Thymus (tissue), 14 donors: ENCODE measurements at places on chromosomes 1 and 21. TPM values are rescaled to one million over a fixed set of nuclear protein-coding genes. Genes with fewer than 3 reads are reported as not detected.
A peak's percentile ranks its signal among the peaks of the same experiment; 100 is the strongest.

ZYG11A gene
- 0.90 TPM for total RNA-seq

CTSS gene
- 104 TPM for total RNA-seq

RPTN gene
- total RNA-seq: 0.09 TPM

LPAR3 gene
- 1.1 TPM for total RNA-seq

ZNF695 gene
- total RNA-seq: 3.0 TPM

CR1 gene
- total RNA-seq: 1.5 TPM

GSTM5 gene
- 4.1 TPM for total RNA-seq

GJB5 gene
- total RNA-seq: 1.7 TPM

PRAMEF12 gene
- 0.05 TPM for total RNA-seq

ZNF648 gene
- total RNA-seq: under 0.01 TPM

RNF186 gene
- total RNA-seq: 0.14 TPM

HSPB7 gene
- under 0.01 TPM for total RNA-seq

FCRLB gene
- 0.28 TPM for total RNA-seq

CLEC20A gene
- total RNA-seq: 0.28 TPM

RXFP4 gene
- not detected for total RNA-seq

LCA5L gene
- 1.6 TPM for total RNA-seq

- DNase-seq: no peak
These were observed 32.2 kb upstream of the GADD45A start for GRCh38 chr1:67652800-67653199.

- no peak for DNase-seq
These were observed 49.9 kb upstream of the HAO2 start for GRCh38 chr1:119318466-119319309.

DNA sequence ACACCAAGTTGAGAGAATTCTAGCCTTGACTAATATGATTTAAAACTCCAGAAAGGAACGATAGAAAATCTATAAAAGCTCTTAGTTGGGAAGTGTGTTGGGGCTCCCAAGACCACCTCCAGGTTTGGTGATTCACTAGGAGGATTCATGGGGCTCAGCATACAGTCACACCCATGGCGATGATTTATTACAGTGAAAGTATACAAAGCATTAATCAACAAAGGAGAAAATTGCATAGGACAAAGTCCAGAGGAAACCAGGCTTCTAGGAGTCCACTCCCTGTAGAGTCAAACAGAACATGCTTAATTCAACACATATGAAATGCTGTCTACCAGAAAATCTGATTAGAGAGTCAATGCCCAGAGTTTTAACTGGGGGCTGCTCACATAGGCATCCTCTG, 4.8 kb downstream of the CDCA8 start:
- no peak for DNase-seq

GRCh38 chr21:36759348-36760083, 60.6 kb downstream of the SIM2 start:
- DNase-seq: no peak

- DNase-seq: no peak
These were observed 44.3 kb upstream of the RGL1 start for GRCh38 chr1:183760661-183761060.

DNA sequence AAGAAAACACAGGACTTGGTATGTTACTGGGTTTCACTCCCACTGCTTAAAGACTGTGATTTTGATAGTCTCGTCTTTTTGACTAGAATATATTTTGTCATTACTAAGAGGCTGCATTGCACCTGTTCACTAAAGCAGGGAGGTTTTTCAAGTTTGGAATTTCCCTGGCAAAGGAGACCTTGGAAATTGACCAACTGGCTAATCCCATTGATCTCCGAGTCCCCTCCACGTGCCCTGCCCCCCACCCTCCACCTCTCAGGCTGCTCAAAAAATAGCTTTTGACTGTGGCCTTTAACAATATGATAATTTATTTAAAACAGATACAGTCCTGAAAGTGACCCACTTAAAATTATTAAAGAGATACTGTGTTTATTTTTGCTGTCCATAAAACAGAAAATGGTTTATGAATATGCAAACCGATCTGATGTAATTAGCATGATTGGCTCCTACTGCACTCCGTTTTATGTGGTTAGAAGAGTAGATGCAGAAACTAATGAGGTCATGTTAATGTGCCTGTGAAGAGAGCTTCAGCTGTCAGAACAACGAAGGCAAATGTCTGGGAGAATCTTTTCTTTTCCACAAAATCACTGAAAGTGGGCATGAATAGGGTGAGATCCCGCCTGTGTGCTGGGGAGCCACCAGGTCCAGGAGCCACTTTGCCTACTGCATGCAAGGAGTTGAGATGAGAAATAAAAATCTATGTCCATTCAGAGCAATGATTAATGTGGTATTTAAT, 361.5 kb downstream of the RRAGC start:
- DNase-seq: no peak

DNA sequence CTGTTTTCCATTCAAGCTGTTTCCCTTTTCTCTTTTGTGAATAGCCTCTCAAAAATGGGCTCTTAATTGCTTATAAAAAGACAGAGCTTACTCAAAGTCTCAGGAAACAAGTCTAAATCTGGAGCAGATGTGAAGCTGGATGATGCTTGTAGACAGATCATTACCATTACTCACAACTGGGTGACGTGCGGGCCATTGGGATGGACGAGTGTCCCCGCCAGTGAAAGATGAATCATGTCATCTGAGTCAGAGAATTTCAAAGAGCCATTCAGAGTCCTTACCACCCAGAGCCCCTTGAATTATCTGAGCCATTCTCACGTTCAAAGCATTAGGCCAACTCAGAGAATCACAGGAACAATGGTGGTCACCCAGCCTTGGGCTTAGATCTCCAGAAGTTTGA, 134.6 kb downstream of the HUNK start:
- DNase-seq: no peak

- no peak for DNase-seq
These were observed 1074.5 kb downstream of the PLA2G4A start for GRCh38 chr1:187903223-187903622.

DNA sequence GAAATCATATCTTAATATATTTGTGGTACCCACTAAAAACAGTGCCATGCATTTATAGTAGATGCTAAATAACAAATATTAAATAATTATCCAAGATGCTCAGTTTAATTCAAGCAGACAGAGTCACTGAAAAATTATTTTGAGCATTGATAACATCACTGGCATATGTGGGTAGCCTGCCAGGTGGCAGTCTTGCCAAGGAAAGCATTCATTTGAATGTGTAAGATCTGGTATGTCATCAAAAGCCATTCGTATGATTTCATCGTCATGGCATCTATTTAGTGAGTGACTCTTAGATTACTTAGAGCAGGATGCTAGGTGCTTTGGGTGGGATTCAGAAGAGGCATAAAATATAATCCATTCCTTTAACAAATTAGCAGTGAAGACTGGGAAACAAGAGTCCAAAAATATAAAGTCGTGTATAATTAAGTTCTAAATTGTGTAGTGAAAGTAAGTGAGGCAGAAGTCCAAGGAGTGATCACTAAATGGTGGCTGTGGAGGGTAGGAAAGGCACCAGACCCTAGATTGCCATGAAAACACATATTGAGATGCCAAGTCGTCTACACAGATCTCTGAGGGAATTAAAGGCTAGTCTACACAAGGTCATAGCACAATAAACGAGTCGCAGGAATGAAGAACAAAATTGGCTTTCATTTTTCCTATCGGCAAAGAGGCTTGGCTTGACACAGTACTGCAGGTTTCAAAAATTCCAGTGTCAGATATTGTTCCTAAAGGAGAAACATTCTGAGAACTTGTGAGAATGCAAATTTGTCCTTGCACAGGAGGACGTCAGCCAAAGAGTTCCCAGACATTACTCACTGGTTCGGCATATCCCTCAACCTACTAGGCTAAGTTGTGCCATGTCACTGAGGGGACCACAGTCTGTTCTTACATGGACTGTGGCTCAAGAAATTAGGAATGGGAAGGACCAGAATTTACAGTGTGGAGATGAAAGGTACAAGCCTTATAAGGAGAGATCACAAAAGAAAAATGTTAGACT, 130.8 kb downstream of the LYPLAL1 start:
- no peak for DNase-seq

GRCh38 chr1:116763116-116763786, 9.0 kb downstream of the CD2 start:
- DNase-seq: peak; percentile 78

GRCh38 chr21:21007606-21008005, 9.4 kb downstream of the NCAM2 start:
- DNase-seq: no peak

DNA sequence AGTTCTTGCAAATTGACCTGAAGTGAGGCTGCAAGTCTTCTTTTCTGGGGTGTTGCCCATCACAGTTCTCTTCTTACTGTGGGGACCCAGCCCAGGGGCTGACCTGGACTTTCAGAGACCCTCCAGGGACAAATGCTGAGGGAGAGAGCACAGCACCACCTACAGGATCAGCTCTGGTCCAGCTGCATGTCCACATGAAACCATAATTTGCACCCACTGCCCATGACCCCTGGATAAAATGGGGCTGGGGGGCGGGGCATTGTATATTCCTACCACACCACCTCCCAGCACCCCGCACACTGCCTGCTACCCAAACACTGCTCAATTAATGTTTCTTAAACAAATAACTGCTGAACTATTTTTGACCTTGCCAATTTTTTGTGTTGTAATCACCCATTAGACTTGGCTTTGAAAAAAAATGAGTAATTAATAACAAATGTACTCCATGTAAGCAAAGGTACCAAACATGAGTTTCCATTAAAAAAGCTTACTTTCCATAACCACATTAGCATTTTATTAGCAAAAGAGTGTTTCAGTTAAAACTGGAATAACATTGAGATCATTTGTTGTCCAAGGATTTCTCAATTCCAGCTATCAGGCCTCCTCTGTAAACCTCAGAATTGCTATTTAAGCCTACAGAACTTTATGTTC, 168.0 kb upstream of the RAB4A start:
- no peak for DNase-seq

DNA sequence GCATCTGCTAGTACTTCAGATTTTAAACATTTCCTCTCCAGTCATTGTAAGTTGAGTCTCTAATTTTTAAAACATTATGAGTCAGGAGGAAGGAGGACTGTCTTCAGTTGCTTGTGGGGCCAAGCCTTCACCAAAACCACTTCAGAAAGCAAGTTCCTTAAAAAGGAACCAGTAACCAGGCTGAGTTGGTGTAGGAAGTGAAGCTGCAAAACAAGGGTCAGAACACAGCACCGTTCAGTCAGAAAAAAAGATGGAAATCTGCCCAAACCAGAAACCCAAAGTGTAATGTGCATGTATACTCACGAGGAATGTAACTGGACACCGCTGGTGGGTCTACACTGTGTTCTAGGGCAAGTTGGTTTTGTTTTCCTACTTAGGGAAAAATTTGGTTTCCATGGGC, 402.1 kb downstream of the SETD4 start:
- no peak for DNase-seq

GRCh38 chr1:84377480-84378095, 20.7 kb upstream of the DNASE2B start:
- no peak for DNase-seq

DNA sequence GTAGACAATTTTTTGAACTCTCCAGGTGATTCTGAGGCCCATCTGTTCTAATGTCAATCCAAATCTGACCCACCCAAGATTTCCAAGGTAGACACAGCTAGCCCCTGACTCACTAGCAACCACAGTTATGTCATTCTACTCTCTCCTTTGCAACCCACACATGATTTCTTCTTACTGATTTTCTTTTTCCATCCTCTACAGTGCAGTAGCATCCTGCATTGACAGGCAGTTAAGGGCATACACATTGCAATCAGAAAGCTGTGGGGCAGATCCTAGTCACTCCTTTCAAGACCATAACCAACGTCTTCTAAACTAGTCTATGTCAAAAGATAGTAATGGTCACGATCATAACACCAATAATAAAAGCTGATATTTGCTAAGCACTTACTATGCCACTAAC, 54.2 kb downstream of the JAK1 start:
- DNase-seq: no peak

DNA sequence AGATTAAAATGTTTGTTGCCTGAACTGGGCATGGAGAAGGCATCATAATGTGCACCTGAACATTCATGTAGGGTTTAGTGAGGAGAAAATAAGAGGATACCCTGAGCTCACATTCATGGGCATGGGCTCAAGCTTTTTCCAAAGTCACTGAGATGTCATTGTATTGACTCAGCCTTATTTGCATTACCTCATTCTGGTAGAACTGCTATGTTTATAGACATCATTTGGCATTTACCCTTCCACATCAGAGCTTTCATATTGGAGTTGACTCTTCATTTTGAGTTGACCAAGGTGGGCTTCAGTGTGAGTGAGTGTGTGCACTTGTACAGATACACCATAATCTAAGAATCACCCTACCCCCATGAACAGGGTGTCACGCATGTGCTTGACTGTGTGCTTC, 143.2 kb downstream of the PBX1 start:
- DNase-seq: no peak

DNA sequence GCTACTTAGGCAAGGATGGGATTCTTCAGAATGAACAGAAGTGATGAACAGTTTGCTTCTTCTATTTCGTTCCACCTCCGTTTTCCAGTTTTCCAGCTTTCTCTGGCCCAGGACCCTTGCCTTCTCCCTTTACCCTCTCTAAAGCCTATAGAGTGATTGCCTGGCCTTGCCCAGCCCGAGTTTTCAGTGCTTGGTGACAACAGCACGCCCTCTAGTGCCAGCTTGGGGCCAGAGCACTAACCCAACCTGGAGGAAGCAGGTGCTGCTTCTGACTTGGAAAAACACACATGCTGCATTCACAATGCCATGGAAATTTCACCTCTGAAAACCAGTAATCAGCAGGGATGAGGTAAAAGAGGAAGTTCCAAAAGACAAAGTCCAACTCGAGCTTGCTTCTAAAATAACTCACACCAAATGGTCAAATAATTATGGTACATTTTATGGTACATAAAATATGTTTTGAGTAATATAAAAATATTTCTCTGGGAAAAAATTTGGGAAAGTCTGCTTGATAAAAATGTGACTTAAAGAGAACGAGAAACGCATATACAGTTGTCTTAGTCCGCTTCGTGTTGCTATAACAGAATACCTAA, 26.1 kb downstream of the UBE2T start:
- peak; percentile 68 for DNase-seq

- DNase-seq: no peak
These were observed 3.4 kb upstream of the ACOT7 start for GRCh38 chr1:6396998-6397397.

- DNase-seq: no peak
These were observed 586.4 kb upstream of the TMPRSS15 start for GRCh38 chr21:18989953-18990495.

- DNase-seq: no peak
These were observed 308.1 kb downstream of the GPATCH2 start for GRCh38 chr1:217322834-217323233.

DNA sequence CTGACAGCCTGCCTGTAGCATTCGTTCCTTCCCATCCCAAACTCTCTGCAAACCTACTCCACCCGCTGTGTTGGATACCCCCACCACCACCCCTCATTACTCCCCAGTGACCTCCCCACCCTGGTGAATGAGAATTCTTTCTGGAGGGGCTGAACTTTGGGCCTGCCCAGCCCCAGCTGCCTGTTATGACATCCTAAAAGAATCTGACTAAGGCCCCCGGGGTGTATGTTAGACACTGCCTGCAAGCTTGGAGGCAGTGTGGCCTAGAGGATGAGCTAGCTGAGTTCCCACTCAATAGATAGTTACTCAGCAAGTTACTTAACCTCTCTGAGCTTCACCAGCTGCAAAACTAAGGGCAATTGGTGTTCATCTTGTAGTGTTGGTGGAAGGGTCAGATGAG, 110.2 kb upstream of the FGGY start:
- DNase-seq: no peak

- DNase-seq: no peak
These were observed 30.1 kb upstream of the KCNK2 start for GRCh38 chr1:215052256-215053015.
